ENCODE measurements at places on chromosomes 4 and X.

DNA sequence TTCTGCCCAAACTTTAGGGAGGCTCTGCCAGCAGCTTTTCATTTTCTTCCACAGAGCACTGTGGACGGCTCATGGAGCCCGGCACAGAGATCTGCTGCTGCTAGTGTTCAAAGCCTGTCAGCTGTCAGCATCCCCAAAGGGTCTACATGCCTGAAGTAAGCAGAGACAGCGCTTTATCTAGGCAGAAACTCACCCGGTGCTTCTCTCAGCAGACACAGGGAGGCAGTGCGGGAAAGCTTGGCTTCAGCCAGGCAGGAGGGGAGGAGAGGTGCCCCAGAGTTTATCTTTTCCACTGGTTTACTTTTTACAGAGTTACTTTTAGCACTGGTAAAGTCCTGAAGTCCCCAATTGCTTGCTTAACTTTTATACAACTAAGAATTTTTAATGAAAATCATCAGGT, 339.3 kb downstream of the NKX6-1 start:
- DNase-seq, result peak; percentile 8

DNA sequence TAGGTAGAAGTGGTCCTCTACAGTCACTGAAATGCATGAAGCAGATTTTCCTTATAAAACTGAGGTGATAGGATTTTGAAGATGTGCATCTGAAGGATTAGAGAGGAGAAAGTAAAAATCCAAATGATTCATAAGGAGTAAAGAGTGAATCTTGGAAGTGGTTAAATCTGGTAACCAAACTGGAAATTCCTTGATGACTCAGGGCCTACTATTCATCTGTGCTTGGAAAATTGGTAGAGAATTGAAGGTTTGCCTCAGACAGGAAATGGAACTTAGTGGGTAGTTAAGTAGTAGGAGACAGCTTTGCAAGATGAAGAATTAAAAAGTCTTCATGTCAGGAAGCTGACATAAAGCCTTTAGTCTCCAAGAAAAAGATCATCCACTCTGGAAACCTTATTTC, 368.9 kb upstream of the CTSO start:
- DNase-seq, result peak; percentile 59

DNA sequence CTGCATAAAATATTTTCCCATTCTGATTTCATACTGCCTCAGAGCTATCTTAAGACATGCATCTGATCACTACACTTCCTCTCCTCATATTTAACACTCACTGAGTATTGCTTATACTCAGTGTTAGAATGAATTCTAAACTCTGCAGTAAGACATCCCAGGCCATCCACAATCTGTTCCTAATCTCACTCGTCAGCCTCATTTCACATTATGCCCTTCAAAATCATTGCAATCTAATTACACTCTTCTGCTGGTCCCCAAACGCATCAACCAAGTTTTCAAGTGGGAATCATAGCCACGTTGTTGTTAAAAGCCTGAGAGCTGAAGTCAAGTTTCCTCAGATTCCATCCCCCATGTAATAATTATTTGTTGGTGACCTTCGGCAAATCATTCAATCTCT, 1177.9 kb downstream of the ARAP2 start:
- DNase-seq, result no peak

DNA sequence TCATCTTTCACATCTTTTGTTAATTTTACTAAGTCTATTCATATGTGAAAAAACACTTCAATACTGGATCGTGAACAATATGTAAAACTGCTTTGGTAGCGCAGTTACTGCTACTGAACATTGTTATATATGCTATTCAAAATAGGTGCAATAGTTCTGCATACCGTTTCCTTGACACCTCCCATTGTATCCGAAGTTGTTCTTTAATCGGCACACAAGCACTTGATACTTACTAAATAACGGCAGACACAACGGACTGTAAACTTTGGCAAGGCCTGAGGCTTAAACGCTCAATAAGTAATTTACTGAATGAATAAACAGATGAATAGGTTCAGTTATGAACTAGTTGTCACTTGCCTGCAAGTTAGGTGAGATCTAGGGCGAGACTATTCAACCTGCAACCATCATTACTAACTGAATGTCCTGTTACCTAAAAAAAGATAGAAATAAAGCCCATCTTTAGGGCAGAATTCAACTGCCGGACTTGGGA, 620 bp downstream of the ANAPC10 start:
- no peak for DNase-seq

- no peak for DNase-seq
These were observed 3.2 kb downstream of the CTSO start for GRCh38 chr4:155950461-155950860.

GRCh38 chr4:55071951-55072350, 53.4 kb downstream of the KDR start:
- no peak for DNase-seq

DNA sequence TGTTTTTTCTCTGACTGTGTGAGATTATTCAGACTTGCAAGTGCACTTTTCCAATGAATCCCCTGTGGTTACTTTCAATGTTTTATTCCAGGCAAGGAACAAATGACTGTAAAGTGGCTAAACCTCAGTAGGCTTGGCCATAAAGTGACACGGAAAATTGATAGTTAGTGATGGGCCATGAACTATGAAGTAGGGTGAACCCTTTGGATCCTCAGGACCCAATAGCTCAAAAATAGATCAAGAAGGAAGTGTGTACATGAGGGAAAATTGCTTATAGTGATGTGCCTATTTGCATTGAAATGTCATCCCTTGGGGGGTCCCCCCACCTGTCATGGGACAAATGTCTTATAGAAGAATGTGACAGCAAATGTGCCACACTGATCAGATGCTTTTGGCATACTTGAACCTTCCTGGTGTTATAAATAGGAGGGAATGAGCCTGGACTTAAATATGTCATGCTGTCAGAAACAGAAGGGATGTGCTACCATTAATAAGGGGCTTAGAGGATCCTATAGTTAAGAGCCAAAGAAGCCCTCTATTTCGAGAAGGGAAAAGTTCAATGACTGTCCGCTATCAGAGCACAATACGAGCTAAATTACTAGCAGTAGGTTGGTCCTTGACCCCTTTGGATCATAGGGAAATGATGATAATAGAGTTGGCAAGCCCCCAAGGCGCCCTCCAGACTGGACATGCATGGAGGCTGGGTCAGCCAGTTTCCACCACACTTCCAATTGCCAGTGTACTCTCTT, 30.3 kb downstream of the SLC16A2 start:
- DNase-seq, result no peak

DNA sequence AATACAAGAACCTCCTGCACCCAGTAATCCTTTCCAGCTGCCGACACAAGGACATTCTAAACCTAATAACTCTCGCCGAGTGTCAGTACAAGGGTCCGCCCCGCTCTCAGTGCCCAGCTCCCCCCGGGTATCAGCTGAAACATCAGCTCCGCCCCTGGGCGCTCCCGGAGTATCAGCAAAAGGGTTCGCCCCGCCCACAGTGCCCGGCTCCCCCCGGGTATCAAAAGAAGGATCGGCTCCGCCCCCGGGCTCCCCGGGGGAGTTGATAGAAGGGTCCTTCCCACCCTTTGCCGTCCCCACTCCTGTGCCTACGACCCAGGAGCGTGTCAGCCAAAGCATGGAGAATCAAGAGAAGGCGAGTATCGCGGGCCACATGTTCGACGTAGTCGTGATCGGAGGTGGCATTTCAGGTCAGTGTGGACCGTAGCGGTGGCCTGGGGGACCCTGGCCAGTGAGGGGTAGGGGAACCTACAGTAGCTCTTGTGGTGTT, at the start of gene MAOA:
MAOA (plus strand) TSS at position 295 of the 490 bp plus-strand sequence; CDS start at position 338, 43 bp downstream.
- DNase-seq, result no peak

DNA sequence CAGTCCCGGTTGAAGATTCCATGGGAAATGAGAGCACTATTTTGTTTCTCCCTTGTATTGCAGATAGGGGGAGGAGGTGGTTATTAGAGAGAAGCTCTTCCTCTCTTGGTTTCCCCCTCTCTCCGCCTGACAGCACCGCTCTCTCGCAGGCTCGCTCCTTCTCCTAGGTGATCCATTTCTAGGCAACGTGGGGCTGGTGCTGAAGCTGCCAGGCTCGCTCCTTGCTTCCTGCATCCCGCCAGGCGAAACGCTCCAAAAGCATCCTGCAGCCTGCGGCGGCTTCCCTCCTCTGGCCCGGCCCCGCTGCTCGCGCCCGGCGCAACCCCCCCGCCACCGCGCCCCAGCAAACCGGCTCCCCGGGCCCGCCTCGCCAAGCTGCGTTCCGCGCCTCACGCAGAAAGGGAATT, at the start of gene GRID2:
GRID2 (plus strand) TSS at position 346 of the 407 bp plus-strand sequence.
- peak; percentile 24 for DNase-seq

- no peak for DNase-seq
These were observed 84.5 kb downstream of the MAGEB17 start for GRCh38 chrX:16251782-16252181.

DNA sequence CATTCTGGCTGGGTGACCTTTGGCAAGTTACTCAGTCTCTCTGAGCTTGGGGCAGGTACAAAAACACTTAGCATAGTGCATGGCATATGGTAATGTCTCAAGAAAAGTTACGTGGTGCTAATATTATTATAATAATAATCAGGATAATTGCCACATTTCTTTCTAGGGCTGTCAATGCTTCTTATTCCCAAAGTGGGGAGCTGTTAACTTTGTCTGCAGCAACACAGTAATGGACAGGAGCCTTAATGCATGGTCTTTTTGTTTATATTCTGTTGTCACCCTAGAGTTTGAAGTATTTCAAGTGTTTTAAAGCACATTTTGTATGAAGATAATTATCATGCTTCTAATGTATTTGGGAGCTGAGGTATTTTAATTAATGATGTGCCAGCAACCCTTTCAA, 121.8 kb downstream of the FHIP1A start:
- DNase-seq, result peak; percentile 12

- DNase-seq, result no peak
These were observed 92.4 kb upstream of the PJA1 start for GRCh38 chrX:69257499-69258127.

GRCh38 chrX:13892856-13893255, 76.0 kb upstream of the GPM6B start:
- DNase-seq, result no peak

DNA sequence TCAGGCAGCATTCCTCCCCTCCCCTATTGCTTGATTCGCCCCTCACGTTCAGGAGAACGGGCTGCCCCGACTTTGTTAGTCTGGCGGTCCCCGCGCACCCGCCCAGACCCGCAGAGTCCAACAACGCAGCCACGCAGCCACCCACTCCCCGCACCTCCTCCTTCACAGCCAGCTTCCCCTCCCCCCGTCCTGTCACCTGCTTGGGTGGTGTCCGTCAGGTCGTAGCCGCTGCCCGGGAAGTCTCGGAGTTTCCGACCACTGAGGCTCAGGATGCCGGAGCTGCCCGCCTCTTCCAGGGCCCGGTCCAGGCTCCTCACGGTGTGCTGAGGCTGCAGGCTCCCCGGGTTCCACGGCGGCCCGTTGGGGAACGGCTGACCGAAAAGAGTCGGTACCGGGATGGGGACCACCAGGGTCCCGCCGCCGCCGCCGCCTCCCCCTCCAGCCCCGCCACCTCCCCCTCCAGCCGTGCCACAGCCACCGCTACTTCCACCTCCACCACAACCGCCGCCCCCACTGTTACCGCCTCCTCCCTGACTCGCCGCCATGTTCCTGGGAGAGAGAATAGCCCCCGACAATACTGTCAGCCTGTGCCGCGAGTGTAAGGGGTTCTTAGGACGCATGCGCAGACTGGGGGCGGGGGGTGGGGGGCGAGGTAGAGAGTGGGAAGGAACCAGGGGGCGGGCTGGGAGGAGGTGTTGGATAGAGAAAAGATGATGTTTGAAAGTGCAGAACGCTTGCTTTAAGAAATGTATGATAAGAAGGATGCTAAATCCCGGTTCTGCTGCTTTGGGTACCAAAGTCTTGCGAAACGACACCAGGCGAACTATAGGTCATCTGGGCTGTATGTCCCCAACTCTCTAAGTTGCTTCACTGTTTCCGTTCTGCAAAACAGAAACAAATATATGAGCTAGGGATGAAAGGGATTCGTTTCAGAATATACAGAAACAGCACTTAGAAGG, at the start of gene LRCH2:
LRCH2 (minus strand) TSS at position 600 of the 959 bp plus-strand sequence; CDS start at position 545, 55 bp downstream.
- no peak for DNase-seq

DNA sequence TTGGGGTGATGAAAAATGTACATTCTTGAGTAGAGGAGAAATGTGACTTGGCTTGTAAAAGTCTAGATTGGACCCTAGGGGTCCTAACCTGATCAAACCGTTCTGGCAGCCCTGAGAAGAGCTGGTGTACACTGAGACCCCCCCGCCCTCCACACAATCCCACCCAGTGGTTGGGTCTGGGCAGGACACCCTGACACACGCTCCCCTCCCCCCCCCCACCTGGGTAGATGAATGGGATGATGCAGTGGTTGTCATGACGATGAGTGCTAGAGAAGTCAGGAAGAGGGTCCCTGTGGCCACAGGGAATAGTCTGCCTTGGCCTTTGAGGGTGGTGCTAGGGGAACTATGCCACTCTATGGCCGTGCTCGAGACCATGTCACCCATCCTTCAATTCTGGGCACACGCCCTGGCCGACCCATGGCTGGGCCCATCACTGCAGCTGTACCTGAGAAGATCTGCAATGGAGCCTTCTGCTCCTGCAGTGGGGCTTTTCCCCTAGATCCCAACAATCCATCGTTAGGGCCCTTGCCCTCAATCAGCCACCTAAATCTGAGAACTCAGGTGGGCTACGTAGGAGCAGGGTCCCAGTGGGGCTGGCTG, 4.4 kb downstream of the CDK16 start:
- DNase-seq, result no peak

DNA sequence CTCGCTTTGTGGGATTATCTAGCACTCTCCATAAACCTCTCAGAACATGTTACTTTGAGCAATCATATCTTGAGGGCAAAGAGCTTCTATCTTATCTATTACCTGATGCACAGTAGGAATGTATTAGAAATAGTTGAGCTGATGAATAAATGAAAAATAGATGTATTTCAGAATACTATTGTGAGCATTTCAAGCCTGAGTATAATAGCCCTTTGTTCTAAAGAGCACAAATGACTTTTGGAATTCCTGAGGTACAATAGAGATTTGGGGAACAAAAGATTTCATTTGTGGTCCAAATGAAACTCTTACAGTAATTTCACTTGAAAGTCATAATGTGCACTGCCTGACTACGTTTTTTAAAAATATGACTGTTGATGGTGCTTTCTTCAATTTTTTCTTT, 159.5 kb downstream of the UGT8 start:
- no peak for DNase-seq

- peak; percentile 34 for DNase-seq
These were observed 868 bp downstream of the PLS3 start for GRCh38 chrX:115561605-115562479.

DNA sequence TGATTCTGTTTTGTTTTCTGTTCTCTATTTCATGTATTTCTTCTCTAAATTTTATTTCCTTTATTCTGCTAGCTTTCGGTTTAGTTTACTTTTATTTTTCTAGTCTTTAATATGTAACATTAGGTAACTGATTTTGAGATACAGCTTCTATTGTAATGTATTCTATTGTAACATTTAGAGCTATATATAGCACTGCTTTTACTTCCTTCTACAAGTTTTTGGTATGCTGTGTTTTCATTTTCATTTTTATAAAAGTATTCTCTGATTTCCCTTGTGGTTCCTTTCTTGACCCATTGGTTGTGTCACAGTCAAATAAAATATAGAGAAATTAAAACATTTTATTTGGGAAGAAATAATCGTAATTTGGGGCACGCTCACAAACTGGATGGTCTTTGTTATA, 13.9 kb upstream of the CT47A1 start:
- no peak for DNase-seq

Measured in ACHN (cell line).